ENCODE measurements at places on chromosomes 7 and 10. TPM values are rescaled to one million over a fixed set of nuclear protein-coding genes. Genes with fewer than 3 reads are reported as not detected.

DNA sequence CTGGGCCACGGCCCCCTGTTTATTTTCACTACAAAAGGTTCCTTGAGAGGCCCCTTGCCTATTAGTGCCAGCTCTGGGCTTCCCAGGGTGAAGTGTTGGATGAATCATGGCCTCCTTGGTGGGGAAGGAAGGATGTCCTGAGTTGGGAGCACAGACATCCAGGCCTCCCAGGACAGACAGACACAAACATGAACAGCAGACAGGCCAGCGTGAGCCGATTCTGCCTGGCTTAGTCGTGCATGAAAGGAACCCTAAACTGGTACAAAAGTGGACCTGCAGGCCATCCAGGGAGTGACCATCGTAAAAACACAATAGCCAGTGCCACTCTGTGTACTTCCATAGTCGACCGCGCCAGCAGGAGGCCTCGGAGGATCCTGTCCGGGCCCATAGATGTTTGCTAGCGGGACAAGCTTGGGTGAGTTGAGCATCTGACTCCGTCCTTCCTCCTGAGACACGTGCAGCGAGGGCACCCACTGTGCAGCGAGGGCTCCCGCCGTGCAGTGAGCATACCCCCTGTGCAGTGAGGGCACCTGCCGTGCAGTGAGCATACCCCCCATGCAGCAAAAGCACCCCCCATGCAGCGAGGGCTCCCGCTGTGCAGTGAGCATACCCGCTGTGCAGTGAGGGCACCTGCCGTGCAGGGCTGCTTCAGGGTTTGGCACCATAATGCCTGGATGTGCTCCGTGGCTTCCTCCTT lies 51.3 kb upstream of the PRKAR1B start:
- DNase-seq: no peak

GRCh38 chr10:15267496-15267895 lies 99.0 kb upstream of the NMT2 start:
- DNase-seq: no peak

DNA sequence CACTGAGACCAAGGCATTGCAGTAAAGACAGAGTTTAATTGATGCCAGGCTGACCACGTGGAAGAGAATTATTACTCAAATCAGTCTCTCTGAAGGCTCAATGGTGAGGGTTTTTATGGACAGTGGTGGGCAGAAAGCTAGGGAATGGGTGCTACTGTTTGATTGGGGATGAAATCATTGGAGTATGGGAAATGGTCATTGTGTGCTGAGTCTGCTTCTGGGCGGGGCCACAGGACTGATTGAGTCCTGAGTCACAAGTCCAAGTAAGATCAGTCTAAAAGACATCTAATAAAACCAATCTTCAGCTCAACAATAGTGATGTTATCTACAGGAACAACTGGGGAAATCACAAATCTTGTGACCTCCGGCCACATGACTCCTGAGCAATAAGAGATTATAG lies 868.4 kb downstream of the SORCS3 start:
- no peak for DNase-seq

DNA sequence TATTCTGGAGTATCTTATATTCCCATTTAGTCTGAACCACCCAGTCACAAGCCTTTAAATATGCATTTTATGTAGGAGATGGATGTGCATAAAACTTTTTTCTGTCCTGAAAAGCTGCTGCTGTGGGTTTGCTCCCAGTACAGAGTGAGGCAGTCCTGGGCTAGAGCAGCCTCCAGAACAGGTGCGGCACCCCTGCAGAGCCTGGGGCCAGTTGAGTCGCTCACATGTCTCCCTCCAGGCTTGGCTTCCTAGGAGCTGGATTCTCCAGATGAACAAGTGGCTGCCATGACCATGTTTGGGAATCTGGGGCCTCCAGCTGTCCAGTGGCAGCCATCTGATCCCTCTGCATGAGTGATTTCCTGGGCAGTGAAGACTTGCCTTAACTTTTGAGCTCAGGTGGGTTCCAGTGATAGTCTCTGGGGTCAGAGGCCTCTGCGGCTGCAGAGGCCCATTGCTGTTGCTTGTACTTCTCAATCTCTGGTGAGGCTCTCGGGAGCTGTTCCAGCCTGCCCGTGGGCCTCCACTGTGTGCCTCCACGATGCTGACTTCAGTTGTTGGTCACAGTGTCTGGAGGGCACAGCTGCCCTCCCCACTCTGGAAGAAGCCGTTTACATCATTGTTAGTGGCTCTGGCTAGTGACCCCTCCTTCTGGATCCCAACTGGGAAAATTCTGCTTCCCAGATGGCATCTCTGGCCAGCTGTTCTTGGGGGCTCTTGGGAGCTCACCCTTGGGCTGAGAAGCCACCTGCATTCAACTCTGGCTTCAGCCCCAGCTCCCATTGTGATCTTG lies 120.4 kb downstream of the EMX2 start:
- no peak for DNase-seq

KCND2 gene
- 0.04 TPM for total RNA-seq

GRCh38 chr7:3277604-3278572 lies 23.2 kb upstream of the SDK1 start:
- no peak for DNase-seq

LOXL4 gene
- 0.27 TPM for total RNA-seq

GRCh38 chr7:90155206-90155605 lies 937 bp downstream of the STEAP1 start:
- DNase-seq: no peak

DNA sequence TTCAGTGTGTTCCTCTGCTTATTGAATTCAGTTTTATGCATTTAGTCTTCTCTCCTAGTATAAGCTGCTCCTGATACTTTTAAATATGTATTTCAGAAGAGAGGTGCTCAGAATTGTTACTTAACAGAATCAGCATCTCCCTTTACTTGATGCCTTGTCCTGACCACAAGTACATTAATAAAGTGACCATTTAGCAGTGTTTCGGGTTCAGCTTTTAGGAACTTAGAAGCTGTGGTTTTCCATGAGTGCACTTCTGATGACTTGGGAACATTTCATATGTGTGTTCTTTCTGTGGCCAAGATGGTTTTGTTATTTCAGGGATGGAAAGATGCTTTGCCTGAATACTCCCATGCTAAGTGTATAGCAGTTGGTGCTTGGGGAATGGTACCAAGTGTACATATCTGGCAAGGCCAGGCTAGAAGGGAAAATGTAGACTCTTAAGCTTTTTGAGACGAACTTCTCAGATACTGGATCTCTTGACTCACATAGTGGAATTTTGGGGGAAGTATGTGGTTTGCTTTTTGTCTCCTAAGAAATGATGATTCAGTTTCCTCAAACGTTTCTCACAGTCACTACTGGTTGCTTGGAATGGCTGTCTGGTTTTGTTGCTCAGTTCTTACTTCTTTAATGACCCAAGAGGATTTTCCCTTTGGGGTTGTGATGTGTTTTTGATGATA lies 17.2 kb downstream of the SGPL1 start:
- peak; percentile 35 for DNase-seq

DNA sequence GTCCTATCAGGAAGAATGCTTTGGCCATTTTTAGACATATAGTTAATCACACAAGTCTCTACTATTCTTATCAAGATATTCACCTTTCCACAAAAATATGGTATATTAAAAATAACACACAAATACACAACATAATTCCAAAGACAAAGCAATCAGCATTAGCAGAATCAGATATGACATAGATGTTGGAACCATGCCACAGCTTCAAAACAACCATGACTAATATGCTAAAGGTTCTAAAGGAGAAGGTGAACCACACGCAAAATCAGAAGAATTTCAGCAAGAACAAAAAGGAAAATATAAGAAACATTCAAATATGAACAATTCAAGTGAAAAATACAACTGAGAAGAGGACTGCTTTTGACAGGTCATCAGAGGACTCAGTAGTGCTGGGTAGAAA lies 670.2 kb upstream of the SORCS1 start:
- no peak for DNase-seq

MYOF gene
- total RNA-seq: 30.2 TPM

GRCh38 chr7:149125189-149125862 lies 798 bp downstream of the ZNF425 start:
- no peak for DNase-seq

WNT16 gene
- total RNA-seq: not detected

DNA sequence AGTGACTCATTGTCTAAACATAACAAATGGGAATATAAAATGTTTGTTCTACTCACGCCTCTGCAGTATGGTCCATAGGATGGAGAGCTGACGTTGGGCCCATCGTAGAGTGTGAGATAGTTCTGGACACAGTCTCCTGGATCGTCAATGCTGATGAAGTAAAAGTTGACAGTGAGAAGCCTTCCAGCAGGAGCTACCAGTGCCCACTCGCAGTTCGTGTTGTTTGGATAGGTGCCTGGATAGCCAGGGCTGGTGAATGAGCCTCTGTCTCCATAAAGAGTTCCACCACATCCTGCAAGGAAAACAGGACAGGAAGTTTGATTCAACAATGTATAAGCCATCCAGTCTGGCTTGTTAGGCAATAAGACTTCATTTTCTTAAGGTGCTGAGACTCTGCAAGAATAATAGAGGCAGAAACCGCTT lies 79.6 kb downstream of the OR13A1 start:
- DNase-seq: peak; percentile 10

DNA sequence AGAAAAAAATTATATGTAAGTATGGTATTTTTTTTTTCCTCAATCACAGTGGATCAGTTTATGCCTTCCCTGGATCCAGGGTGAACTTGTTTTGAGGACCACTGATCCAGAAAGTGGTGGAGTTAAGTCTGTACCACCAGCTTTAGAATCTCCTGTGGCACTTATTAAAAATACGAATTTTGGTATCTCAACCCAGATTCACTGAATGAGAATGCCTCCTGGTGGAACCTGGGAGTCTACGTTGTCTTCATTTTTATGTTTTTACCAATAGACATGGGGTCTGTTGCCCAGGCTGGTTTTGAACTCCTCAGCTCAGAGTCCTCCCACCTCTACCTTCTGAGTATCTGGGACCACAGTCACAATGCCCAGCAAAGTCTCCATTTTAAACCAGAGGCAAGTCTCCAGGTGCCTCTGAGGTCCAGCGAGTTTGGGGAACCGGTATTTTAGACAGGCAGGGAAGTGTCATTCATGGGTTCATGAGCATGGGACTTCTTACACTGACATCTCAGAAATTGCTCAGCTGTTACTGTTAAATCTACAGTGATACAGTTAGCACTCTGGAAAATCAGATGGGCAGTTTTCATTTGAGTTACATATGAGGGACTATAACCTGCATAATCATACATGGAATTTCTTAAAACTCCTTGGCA lies 200.9 kb downstream of the AUTS2 start:
- no peak for DNase-seq

ACBD5 gene
- total RNA-seq: 10.1 TPM

GRCh38 chr10:69515699-69516259 lies 57.4 kb downstream of the NEUROG3 start:
- DNase-seq: peak; percentile 62

- no peak for DNase-seq
Observed at GRCh38 chr10:123270806-123271205, 116.6 kb downstream of the BUB3 start.

DNA sequence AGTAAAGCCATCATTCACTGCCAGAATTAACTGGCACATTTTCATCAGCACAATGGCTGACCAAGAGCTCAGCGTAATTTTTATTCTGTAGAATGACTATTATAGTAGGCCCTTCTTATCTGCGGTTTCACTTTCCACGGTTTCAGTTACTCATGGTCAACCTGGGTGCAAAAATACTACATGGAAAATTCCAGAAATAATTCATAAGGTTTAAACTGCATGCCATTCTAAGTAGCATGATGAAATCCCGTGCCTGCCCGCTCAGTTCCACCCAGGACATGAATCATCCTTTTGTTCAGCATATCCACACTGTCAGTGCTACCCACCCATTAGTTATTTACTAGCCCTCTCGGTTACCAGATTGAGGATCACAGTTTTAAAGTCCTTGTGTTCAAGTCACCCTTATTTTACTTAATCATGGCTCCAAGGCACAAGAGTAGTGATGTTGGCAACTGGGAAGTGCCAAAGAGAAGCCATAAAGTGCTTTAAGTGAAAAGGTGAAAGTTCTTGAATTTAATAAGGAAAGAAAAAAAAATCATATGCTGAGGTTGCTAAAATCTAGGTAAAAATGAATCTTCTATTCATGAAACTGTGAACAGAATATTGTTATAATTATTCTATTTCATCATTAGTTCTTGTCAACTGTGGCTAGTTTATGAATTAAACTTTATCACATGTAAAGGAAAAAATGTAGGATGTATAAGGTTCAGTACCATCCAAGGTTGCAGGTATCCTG lies 204.9 kb downstream of the DOCK4 start:
- DNase-seq: peak; percentile 86

- DNase-seq: peak; percentile 64
Observed at GRCh38 chr7:142603870-142604448, 145.3 kb upstream of the PRSS1 start.

HOGA1 gene
- 0.97 TPM for total RNA-seq

MAGI2 gene
- total RNA-seq: 1.1 TPM

DNA sequence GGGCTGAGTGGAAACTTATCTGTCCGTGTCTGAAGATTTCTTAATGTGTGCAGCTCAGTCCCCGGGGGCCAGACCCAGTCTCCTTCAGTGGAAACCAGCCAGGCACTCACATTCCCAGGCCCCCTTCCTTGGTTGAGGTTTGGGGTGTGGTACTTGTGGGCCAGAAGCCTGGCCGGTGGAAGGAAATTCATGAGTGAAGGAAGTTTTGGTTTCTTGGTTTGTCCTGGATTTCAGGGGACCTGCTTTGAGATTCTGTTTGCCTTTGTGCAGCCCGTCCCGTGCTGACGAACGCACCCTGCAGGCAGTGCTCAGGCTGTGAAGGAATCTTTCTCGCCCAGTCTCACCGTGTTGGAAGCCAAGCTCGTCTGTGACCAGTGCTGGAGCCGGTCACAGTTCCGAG lies 2.9 kb downstream of the INPP5A start:
- DNase-seq: no peak

DNA sequence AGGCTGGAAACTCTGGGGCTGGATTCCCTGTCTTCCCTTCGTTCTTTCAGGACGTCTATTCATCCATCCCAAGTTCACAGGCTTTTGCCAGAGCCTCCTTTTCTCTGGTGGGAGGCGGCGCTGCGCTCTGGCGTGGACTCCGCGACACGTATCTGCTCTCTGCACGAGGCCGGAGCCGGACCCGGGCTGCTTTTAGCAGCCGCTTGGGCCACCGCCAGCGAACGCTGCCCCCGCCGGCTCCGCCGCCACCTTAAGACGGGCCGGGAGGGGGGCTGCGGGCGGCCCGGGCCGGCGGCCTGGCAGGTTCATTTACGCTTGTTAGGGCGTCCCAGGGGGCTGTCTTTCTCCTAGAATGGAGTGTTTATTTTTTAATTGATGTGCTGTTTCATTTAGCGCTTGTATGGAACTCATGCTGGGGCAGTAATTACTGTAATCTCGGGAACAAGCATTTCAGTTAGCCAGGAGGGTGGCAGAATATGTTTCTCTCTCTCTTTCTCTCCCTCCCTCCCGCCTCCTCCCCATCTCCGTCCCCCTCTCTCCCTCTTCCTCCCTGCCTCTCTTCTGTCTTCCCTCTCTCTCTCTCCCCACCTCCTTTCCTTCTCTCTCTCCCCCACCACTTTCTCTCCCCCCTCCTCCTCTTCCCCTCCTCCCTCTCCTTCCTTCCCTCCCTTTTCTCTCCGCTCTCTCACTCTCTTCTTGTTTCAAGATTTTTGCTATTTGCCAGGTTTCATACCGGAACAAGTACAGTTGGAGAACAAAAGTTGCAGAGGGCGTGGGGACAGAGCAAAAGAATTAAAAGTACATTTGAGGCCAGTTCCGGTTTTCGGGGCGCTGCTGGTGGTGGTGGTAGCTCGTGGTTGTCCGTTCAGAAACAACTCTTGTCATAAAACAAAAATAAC lies 1.3 kb upstream of the FZD8 start:
- no peak for DNase-seq

Data from H4 (cell line).